KG1 (cell line): ENCODE measurements at places on chromosomes 11 and 22.

- DNase-seq: no peak
Measured at GRCh38 chr11:30938171-30938570, 352.0 kb upstream of the MPPED2 start.

GRCh38 chr11:107661656-107662055 is 50.2 kb downstream of the SLN start:
- DNase-seq: no peak

DNA sequence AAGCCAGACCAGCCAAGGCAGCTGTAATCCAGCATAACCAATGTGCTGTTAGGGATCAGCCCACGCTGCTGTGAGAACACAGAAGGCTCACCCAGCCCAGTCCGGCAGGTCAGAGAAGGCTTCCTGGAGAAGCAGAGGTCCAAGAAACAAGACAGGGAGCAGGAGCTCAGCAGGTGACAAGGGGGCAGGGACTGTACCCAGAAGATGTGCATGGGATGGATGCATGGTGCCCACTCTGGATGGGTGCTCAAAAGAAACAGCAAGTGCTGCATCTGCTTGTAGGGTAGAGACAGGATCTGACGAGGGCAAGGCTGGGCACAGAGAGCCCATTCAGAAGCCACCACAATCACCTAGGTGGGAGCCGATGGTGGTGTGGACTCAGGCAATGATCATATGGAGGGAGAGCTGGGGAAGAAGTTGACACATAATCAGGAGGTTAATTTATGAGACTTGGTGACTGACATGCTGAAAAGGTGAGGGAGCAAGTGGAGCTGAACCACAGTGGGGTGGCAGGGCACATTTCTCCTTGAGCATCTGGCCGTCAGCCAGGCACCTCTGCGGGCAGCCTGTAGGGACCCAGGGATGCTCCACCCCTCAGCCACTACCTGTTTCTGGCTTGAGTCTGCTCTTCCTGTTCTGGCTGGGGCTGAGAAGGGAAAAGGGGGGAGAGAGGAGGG is 102.3 kb upstream of the DRD2 start:
- DNase-seq: no peak

DNA sequence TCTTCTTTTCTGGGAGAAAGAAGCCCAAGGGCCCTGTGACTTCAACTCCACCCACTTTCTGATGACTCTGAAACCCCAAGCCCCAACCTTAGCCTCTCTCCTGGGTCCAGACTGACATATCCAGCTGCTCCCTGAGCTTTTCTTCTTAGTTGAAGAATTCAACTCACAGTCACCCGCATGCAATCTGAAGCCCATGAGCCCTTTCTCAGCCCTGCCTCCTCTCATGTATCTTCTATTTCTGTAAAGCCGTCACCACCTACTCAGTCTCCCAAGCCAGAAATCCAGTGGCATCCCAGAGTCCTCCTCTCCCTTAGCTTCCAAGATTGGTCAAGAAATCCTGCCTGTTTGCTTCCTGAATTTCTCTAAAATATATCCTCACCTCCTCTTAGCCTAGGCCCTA is 7.1 kb upstream of the TMA7B start:
- no peak for DNase-seq

DNA sequence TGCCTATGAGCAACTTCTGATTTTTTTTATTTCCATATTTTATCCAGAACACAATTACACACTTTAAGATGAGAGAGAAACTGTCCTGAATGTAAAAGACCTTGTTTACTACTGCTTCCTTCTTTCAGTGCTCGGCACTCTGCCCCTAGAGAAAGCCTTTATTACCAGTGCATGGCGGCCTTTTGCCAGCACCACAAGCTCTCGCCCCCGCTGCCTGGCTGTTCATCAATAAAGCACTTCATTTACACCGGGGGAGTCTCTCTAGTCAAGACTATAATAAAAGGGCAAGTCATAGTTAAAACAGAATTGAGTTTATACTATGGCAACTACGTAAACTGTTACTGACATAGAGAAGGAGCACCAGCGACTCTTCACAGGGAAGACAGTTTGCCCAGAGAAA is 259.5 kb downstream of the CADM1 start:
- no peak for DNase-seq

- DNase-seq: no peak
Measured at GRCh38 chr11:43135966-43136534, 175.7 kb upstream of the API5 start.

- no peak for DNase-seq
Measured at GRCh38 chr22:30969532-30970355, 679 bp downstream of the TUG1 start.

DNA sequence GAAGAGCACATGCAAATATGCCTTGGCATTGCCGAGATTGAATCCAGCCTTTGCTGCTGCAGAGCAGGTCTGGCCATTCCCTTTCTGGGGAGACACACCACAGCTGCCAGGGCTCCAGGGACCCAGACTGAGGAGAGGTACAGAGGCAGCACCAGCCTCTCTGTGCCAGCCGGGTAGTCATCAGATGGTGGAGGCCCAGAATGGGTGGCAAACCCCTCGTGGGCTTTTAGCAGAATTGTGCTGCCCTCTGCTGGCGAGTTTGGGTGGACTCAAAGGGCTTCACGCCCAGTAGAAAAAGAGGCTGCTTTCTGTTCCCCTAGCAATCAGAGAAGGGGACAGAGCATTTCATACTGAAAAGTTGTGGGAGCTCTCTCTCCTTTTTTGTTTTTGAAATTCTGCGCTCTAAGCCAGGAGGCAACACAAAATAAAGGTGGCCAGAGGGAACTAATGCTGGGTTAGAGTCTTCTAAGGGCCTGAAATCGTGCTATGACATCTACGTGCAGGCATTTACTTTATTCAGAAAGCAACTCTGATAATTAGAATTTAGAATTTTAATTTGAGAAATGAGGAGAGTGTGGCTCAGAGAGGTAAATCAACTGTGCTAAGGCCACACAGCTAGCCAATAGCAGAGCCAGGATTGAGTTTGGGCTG is 158.8 kb upstream of the NAV2 start:
- peak; percentile 3 for DNase-seq

- DNase-seq: no peak
Measured at GRCh38 chr22:23126165-23127054, 15.4 kb downstream of the RSPH14 start.

GRCh38 chr11:73265853-73266645 is 6.1 kb upstream of the P2RY6 start:
- no peak for DNase-seq
